ENCODE measurements at places on chromosomes 6 and 20.

- DNase-seq = no peak
Observed at GRCh38 chr20:41191562-41192500, 54.5 kb downstream of the PLCG1 start.

- DNase-seq = no peak
Observed at GRCh38 chr6:167275436-167275835, 15.7 kb upstream of the UNC93A start.

DNA sequence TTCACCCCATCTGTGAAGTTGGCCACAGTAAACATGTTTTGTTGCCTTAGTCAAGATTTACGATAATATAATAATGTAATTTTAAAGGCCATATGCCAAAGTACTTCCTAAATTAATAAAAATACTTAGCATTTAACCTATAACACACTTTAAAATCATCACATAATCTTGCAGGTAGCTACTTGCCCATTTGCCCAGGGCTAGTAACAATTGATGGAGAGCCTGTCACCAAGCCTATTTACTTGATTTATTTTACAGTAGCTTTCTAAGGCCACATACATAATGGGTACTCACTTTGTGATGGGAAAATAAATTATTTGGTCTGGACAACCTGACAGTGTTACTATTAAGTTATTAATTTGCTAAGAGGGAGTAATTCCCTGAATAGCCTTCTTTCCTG lies 14.5 kb downstream of the BTBD9 start:
- no peak for DNase-seq

- DNase-seq = no peak
Observed at GRCh38 chr6:2448826-2449571, 203.6 kb upstream of the GMDS start.

GRCh38 chr6:145534989-145535388 lies 200.3 kb downstream of the EPM2A start:
- DNase-seq = no peak

DNA sequence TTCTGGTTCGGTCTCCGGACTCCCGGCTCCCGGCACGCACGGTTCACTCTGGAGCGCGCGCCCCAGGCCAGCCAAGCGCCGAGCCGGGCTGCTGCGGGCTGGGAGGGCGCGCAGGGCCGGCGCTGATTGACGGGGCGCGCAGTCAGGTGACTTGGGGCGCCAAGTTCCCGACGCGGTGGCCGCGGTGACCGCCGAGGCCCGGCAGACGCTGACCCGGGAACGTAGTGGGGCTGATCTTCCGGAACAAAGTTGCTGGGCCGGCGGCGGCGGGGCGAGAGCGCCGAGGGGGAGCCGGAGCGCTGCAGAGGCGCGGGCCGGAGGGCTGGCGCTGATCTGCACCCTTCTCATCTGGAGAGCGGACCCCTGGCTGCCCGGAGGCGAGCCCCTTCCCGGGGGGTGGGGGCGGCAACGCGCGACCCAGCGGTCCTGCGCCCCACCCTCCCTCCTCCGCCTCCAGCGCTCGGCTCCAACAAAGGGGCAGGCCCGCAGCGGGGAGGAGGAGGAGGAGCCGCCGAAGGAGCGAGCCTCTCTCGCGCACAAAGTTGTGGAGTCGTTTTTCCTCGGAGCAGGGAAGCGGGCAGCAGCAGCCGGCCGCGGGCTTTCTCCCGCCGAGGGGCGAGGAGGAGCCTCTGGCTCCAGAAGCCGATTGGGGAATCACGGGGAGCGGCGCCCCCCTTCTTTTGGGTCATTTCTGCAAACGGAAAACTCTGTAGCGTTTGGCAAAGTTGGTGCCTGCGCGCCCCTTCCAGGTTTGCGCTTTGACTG lies at the start of gene UTRN:
Gene UTRN, plus strand, starts transcription at position 553 of the 765 bp plus-strand sequence. CDS start 6,494 bp downstream, outside the sequence.
- peak; percentile 17 for DNase-seq
